ENCODE measurements at places on chromosomes 1 and 21.
A peak's percentile ranks its signal among the peaks of the same experiment; 100 is the strongest.

DNA sequence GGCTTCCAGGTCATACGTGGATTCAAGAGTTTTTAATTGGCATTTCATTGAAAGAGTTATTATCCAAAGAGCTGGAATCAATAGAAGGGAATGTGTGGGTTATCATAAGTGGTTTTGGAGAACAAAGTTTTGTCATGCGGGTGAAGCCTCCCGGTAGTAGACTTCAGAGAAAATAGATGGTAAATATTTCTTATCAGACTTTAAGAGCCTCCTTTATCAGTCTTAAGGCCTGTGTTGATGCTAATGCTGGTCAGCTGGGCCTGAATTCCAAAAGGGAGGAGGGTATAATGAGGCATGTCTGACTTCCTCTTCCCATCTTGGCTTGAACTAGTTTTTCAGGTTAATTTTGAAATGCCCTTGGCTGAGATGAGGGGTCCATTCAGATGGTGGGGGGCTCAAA, 89.7 kb downstream of the ITSN1 start:
- no peak for DNase-seq

- DNase-seq, result no peak
Observed at GRCh38 chr1:55484173-55484572, 269.0 kb upstream of the USP24 start.

GRCh38 chr1:245832771-245833527, 674.1 kb downstream of the SMYD3 start:
- DNase-seq, result no peak

DNA sequence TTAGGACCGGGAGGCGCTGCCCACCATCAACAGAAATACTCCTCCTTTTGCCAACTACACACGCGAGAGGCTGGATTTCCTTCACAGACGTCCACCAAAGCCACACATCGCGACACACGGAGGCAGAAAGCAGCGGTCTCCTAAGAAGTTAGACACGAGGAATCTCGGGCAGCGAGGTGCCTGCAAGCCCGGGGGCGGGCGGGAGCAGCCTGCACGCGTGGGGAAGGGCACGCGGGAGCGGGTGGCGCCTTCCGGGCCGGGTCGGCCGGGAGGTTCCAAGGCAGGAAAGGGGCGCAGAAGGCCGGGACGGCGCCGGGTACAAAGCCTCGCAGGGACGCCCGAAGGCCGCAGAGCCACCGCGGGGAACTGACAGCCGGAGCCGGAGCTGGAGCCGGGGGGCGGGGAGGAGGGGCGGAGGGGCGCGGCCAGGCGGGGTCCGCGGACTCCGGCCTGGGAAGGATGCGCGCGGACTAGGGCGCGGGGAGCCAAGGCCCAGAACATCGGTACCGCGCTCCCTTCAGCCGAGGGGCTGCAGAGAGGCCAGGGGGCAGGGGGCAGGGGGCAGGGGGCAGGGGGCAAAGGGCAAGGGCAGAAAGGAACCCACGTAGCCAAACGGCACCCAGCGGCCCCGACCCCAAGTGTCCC, 722 bp downstream of the NPHP4 start:
- peak; percentile 32 for DNase-seq

GRCh38 chr1:118148034-118148433, 37.0 kb downstream of the SPAG17 start:
- no peak for DNase-seq

DNA sequence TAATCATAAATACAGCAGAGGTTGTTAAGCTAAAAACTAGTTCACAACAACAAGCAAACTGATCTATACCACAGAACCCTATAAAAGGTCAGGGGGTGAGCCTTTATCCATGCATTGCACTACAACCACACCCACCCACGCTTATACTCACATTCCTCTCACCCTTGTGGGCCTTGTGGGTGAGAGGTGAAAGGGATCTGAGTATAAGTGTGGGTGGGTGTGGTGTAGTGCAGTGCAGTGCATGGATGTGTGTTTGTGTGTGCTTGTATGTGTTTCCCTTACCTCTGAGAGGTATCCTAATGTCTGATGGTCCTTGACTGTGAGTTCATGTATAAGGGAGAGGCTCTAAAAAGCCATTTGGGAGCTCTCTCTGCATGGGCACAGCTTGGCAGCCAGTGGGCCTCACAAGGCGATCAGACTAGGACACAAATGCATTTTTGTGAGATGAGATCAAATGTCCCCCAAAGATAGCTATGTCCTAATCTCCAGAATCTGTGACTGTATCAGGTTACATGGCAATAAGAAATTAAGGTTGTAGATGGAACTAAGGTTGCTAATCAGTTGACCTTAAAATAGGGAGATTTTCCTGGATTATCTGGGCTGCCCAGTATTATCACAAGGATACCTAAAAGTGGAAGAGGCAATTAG, 95.5 kb upstream of the DPT start:
- no peak for DNase-seq

GRCh38 chr1:57157818-57158603, 192.2 kb upstream of the C8B start:
- no peak for DNase-seq

DNA sequence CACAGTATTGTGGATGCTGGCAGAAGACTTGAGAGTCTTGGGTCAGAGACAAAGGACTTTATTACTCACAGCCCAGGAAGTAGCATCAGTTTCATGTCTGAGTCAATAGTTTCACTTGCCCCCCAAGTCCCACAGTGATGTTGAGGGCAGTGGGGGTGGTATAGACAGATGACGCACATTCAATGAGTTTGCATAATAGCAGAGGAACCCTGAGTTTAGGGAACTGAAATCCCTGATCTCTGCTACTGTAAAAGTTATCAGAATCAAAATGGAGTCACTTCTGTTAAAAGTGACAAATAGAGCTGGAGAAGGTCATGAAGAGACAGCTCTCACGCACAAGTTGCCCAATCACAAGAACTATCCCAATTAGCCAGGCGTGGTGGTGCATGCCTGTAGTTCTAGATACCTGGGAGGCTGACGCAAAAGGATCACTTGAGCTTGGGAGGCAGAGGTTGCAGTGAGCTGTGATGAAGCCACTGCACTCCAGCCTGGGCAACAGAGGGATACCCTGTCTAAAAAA, 11.5 kb upstream of the HCRTR1 start:
- DNase-seq, result peak; percentile 86

GRCh38 chr1:11529763-11530730, 51.1 kb downstream of the DISP3 start:
- no peak for DNase-seq

DNA sequence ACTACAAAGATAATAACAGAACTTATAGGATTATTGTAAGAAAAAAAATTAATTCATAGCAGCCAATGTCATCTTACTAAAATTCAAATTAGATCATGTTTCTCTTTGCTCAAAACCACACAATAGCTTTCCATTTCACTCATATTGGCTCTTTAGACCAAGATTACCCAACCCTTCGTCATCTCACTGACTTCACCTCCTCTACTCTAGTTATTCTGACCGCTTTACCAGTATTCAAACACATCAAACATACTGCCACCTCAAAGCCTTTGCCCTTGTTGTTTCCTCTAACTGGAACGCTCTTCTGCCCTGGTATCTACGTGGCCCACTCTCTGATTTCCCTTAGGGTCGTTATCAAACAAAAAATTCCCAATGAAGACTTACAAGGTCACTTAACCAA, 1.7 kb downstream of the ANGPTL3 start:
- DNase-seq, result peak; percentile 51

- peak; percentile 37 for DNase-seq
Observed at GRCh38 chr21:32371913-32372314, 20.9 kb downstream of the URB1 start.

DNA sequence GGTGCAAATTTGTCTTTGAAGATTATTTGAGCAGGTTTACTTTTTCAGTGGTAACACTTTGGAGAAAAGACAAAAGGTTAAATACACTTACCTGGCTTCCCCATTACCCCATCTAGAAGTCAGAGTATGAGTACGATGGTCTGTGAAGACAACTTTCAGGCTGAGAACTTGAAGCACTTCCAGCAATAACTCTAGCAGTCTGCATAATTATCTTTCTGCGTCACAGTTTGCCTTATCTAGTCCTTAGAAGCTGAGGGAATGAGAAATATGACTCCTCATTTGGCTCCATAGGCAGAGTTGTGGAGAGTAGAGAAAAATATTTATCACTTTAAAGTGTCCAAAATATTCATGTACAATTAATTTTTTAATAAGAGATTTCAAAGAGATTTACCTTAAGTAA, 323.4 kb upstream of the CAMK1G start:
- no peak for DNase-seq

DNA sequence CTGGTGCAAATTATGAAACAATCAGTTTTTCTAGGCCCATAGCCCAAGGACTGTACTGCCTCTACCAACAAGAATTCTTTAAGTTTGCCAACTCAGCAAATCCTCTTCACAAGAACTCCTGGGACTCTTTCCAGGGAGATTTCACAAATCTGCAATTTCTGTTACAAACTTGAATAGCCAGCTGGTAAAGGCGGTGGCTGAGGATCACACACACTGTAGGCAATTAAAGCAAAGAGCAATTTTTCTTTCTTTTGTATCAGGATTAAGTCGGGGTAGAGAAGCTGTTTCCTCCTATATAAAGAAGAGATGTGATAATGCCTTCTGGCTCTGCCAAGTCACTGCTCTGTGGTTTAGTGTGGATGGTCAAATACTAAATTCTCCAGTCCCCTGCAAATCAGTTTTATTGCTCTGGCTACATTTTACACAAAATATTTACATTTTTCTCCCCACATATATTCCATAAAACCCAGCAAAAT, 1.7 kb downstream of the ALDH9A1 start:
- DNase-seq, result no peak

- peak; percentile 9 for DNase-seq
Observed at GRCh38 chr1:63124666-63125191, 197.6 kb upstream of the FOXD3 start.

- no peak for DNase-seq
Observed at GRCh38 chr1:115506518-115506917, 135.3 kb upstream of the VANGL1 start.

GRCh38 chr21:41867313-41867712, 11.8 kb downstream of the PRDM15 start:
- no peak for DNase-seq

- peak; percentile 18 for DNase-seq
Observed at GRCh38 chr21:38506661-38507281, 8.5 kb upstream of the ERG start.
